ENCODE measurements at places on chromosomes 13 and 19. TPM values are rescaled to one million over a fixed set of nuclear protein-coding genes. Genes with fewer than 3 reads are reported as not detected.

DNA sequence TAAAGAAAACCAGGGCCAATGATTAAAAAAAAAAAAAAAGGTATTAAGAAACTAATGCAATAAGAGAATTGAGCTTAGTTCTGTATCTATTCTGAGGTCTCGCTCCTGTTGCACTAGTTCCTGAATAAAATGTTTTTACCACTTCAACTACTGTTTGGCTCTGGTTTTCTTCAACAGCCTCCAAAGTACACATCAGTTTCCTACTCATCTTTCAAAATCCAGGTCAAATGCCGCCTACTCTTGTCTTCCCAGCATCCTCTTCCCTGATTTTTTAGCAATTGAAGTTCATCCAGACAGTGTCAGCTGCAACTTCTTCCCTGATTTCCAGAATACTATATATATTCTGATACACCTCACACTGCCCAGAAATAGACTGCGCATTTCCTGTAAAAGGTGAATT lies 1.4 kb upstream of the RCBTB1 start:
- H3K4me1 ChIP-seq, result peaks cover 31% of the 10 kb centered on the region
- no peak for DNase-seq
- H3K4me3 ChIP-seq, result peak overlapping the region; percentile 89

GRCh38 chr19:56720281-56720680 lies 48.7 kb upstream of the ZNF835 start:
- H3K27me3 ChIP-seq, result no peaks in the 10 kb centered on the region
- no peak overlapping the region for H3K27ac ChIP-seq
- no peak overlapping the region for H3K4me3 ChIP-seq
- H3K4me1 ChIP-seq, result no peaks in the 10 kb centered on the region
- DNase-seq, result no peak

DNA sequence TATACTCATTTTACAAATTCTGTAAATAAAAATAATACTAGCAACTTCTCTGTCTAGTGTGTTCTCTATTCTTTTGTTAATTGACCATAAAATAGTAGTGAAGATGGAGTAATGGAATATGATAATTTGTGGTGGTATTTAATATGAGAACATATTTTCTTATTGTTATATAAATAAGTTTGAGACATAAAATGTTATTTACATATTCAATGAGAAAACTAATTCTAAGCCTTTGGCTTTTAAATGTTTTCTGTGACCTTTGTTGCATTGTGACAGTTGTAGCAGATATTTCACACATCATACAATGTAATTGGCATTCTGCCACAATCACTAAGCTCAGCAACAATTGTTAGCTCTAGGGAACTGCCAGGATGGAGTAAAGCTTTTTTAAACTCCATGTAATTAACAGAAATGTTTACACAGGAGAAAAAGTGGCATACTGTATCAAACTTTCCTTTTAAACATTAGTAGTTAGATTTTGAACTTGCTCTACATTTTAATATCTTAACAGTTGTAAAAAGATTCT lies 562.1 kb upstream of the PCDH9 start:
- no peaks in the 10 kb centered on the region for H3K4me1 ChIP-seq
- H3K27ac ChIP-seq, result no peak overlapping the region
- no peak for DNase-seq
- no peaks in the 10 kb centered on the region for H3K36me3 ChIP-seq
- no peaks in the 10 kb centered on the region for H3K27me3 ChIP-seq

GRCh38 chr19:46954993-46955812 lies 64.4 kb upstream of the NPAS1 start:
- peaks cover 45% of the 10 kb centered on the region for H3K36me3 ChIP-seq
- H3K4me3 ChIP-seq, result peak overlapping the region; percentile 75
- H3K4me1 ChIP-seq, result peaks cover 79% of the 10 kb centered on the region
- H3K27ac ChIP-seq, result peak overlapping the region; percentile 99

DNA sequence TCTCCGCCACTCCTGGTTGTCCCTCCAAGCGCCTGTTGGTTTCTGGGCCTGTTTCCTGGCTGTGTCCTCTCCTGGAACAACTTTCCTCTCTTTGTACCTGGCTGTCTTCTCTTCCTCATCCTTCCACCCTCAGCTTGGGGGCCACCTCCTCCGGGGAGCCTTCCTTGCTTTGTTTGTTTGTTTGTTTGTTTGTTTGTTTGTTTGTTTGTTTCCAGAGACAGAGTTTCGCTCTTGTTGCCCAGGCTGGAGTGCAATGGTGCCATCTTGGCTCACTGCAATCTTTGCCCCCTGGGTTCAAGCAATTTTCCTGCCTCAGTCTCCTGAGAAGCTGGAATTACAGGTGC lies 6.6 kb upstream of the TCF3 start:
- no peak for DNase-seq
- H3K27me3 ChIP-seq, result peaks cover 8% of the 10 kb centered on the region
- no peak overlapping the region for H3K4me3 ChIP-seq
- H3K36me3 ChIP-seq, result no peaks in the 10 kb centered on the region

GRCh38 chr19:2060884-2061494 lies 9.9 kb upstream of the MKNK2 start:
- peak overlapping the region; percentile 91 for H3K4me3 ChIP-seq
- peaks cover 40% of the 10 kb centered on the region for H3K4me1 ChIP-seq
- H3K27me3 ChIP-seq, result no peaks in the 10 kb centered on the region
- H3K36me3 ChIP-seq, result no peaks in the 10 kb centered on the region

GRCh38 chr19:38877781-38878574 lies at the start of gene RINL:
Gene RINL, minus strand, starts transcription at chr19:38878275. Its CDS starts 1,533 bp downstream, at chr19:38876742.
- H3K36me3 ChIP-seq, result peaks cover 24% of the 10 kb centered on the region
- H3K27ac ChIP-seq, result peak within 1 kb of the TSS; percentile 98
- DNase-seq, result peak; percentile 78
- no peaks in the 10 kb centered on the region for H3K27me3 ChIP-seq
- H3K4me3 ChIP-seq, result peak within 1 kb of the TSS; percentile 87

- H3K27me3 ChIP-seq, result peaks cover 10% of the 10 kb centered on the region
- H3K27ac ChIP-seq, result no peak overlapping the region
- DNase-seq, result no peak
- no peaks in the 10 kb centered on the region for H3K36me3 ChIP-seq
Measured at GRCh38 chr13:27857282-27857681, 62.5 kb upstream of the PDX1 start.

Gene CEACAM20
- not detected for total RNA-seq

Gene LILRA1
- total RNA-seq, result not detected

Gene PBX4
- total RNA-seq, result 49.0 TPM

Gene KL
- 0.08 TPM for total RNA-seq

Measured in activated CD4-positive, alpha-beta memory T cell treated with anti-CD3 and anti-CD28 coated beads, Interleukin-2, amount 10 ng/mL, durations not matched to agents 7 days and 5 days (primary cell).